Stimulated activated CD4-positive, alpha-beta T cell treated with anti-CD3 and anti-CD28 coated beads, Interleukin-1b, Interleukin-23, amount 100 ng/mL, for 1 hour (primary cell): ENCODE measurements at places on chromosomes 11 and 22.
A peak's percentile ranks its signal among the peaks of the same experiment; 100 is the strongest.

DNA sequence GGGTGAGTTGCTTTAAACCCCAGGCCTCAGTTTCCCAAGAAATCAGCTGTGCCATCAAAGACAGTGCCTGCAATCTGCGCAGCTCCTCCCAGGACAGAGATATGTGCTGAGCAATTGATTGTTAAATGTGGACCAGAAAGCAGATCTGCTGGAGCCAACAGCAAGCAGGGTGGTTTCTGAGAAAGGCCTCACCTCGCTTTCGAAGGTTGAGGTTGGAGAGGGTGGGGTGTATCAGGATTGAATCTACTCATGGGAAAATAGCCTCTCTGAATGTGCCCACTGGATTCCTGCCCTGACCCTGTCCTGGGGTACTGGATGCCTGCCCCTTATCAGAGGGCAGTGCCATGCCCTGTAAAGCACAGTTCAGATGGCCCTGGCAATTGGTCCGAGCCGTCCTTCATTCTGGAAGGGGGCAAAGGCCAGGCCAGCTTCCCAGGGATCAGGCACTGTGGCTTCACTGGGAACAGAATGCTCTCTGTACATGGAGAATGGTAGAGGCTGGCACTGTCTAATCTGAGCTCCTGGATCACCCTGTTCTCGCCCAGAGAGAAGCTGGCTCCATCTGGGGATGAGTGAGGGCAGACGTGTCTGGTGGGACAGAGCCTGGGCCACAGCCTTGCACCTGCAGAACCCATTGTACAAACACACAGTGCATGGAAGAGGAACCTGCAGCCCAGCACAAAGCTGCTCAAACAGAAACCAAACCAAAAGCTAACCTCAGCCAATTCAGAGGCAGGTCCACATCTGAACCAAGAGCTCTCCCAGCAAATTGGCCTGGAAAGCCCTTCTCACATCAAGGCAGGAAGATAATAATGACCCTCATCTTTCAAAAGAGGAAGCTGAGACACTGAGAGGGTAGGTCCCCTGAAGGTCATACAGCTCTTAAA is 15.2 kb downstream of the DHCR7 start:
- no peak for DNase-seq

DNA sequence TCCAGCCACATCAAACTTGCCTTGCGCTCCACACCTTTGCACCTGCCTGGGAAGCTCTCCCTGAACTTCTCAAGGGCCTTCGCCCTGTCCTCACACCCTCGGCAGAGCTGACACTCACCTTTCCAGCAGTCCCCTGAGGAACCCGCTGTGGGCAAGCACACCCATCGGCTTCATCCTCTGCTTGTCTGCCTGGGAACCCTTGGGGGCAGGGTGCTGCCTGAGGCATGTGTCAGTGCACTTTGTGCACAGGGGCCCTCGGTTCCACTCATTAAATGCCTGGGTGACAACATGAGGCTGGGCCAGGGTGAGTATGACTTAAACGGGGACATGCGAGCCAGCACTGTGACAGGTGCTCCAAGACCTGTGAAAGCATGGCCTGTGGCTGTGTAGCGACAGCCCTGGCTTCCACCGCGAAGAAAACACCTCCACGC is 2.6 kb upstream of the LRFN4 start:
- no peak for DNase-seq

- no peak for DNase-seq
Measured at GRCh38 chr22:42990131-42990838, 24.7 kb downstream of the PACSIN2 start.

- peak; percentile 58 for DNase-seq
Measured at GRCh38 chr22:20117633-20118299, 740 bp upstream of the TRMT2A start.

- no peak for DNase-seq
Measured at GRCh38 chr22:19117111-19117512, 5.1 kb downstream of the DGCR2 start.
